ENCODE measurements at places on chromosomes 2 and 18. TPM values are rescaled to one million over a fixed set of nuclear protein-coding genes. Genes with fewer than 3 reads are reported as not detected.

The DOK6 gene
- under 0.01 TPM for total RNA-seq

The IFIH1 gene
- 5.7 TPM for total RNA-seq

The PECR gene
- 12.2 TPM for total RNA-seq

The CFAP53 gene
- 1.2 TPM for total RNA-seq

The CRYBA2 gene
- total RNA-seq = not detected

The MTCL1 gene
- 15.4 TPM for total RNA-seq
